ENCODE measurements at places on chromosomes 12 and 14.

DNA sequence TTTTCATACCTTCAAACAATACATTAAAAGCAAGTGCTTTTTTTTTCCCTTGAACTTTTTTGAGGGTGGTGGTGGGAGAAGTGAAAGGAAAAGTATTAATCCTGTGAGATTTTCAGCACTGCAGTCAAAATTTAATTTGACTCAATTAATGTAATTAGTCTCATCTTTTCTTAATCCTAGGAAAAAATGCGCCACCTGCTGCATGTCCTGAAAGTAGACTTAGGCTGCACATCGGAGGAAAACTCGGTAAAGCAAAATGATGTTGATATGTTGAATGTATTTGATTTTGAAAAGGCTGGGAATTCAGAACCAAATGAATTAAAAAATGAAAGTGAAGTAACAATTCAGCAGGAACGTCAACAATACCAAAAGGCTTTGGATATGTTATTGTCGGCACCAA is 52.2 kb downstream of the SPATA7 start:
- no peak for DNase-seq

DNA sequence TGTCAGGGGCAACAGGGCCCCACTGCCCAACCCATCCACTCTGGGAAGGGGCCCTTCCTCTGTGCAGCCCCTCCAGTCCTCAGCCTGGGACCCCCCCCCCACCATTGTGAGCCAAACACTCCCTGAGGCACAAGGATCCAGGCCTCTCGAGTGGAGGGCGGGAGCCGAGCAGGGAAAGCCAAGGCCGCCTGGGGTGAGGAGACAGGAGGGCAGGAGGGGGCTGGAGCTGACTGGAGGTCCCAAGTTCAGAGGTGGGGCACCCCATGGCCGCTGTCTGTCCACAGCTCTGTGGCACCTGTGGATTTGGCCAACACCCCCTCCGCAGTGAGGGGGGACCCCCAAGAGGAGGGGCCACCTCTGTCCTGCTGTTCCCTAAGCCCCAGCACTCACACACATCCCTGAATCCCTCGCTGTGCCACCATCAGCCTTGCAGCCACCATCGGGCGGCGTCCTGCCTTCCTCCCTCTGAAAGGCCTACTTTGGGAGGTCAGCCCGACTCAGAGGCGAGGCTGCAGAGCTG is 25.4 kb upstream of the C14orf180 start:
- DNase-seq, result no peak

GRCh38 chr14:100471441-100472093 is 115.7 kb downstream of the BEGAIN start:
- peak; percentile 88 for DNase-seq

DNA sequence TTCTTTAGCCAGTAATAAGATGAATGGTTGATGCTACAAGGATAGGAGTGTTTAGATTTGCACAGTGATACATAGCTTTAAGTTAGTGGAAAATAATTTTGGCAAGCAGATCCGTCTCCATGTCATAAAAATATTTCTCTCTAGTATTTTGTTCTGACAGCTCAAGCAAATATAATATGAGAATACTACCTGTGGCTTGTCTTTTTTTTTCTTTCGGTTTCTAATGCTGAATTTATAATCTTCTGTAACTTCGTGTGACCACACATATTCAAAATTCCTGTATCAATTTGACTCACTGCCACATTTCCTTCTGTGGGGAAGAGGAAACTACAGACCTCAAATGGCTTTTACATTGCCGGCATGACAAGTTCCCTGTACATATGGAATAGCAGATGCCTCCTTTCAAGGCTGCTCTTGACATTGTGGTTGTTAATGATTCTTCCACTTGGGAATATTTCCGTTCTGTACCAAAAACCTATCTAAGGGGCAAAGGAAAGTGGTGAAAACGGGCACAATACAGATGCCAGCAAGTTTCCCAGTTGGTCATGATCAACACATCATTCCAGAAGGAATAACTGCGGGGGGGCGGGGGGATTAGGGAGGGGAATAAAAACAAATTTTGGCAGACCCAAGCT is 103.6 kb upstream of the CCDC91 start:
- no peak for DNase-seq

- peak; percentile 68 for DNase-seq
Observed at GRCh38 chr12:12714276-12715021, 2.7 kb upstream of the CDKN1B start.

GRCh38 chr14:104390221-104390931 is 189.2 kb upstream of the C14orf180 start:
- DNase-seq, result no peak

DNA sequence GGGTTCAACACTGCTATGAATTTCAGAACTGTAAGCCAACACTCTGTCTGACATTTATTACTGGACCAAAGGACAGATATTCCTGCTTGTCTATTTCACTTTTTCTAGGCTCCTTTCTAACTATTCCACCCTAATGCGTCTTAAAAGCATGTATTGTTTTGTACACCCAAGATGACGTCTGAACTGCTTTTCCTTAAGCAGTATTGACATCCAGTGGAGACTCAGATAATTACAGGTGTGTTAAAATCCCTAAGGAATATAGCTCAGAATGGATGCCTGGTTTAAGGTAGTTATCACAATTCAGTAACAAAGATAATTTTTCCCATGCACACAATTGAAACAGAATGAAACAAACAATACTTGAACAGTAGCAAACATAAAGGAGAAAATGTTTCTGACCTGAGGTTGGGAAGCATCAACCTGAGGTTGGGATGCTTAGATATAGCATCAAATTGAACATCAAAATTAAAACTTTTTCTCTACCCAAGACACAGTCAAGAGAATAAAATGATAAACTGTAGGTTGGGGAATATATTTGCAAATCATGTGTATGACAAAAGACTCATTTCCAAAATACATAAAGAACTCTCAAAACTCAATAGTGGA is 93.7 kb upstream of the PTPRR start:
- DNase-seq, result peak; percentile 60

- DNase-seq, result peak; percentile 54
Observed at GRCh38 chr14:86532219-86532618, 1002.3 kb downstream of the FLRT2 start.

- DNase-seq, result no peak
Observed at GRCh38 chr14:53810221-53810620, 146.4 kb downstream of the BMP4 start.

GRCh38 chr14:94768521-94769390 is 1.2 kb downstream of the GSC start:
- no peak for DNase-seq

GRCh38 chr14:42149609-42150261 is 543.1 kb downstream of the LRFN5 start:
- DNase-seq, result no peak

DNA sequence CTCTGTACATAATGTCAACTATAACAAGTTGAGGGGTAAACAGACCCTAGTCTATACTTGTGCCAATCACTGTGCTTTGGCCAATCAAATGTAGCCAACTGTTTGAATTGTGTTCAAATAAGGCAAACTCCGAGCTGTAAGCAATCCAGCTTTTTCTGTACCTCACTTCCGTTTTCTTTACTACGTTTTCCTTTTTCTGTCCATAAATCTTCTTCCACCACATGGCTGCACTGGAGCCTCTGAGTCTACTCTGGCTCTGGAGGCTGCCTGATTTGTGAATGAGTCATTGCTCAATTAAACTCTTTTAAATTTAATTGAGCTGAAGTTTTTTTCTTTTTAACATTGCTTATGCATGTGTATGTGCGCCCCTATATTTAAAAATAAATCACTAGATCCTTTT is 29.7 kb downstream of the CLEC1A start:
- no peak for DNase-seq

- peak; percentile 79 for DNase-seq
Observed at GRCh38 chr12:52186118-52186840, 5.5 kb downstream of the KRT80 start.

DNA sequence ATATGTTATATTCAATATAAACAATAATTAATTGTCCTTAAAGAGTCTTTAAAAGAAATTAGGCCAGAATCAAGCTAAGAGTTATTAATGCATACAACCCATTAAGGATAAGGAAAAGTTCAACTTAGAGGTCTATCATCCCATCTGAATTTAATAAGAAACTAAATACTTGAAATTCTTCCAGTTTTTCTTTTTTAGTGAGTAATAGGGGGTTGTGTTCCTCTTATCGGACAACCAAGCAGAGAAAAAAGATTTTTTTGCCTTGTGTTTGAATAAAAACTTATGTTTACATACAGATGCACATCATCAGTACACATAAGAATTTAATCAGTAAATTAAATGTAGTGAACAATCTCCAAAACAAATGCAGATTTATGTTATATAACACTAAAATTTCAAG is 32.5 kb downstream of the PAWR start:
- DNase-seq, result no peak

- no peak for DNase-seq
Observed at GRCh38 chr14:25046301-25046943, 3.5 kb downstream of the STXBP6 start.

GRCh38 chr12:64237382-64237781 is 15.3 kb upstream of the KICS2 start:
- DNase-seq, result no peak

- DNase-seq, result no peak
Observed at GRCh38 chr14:39302124-39302810, 68.6 kb downstream of the MIA2 start.

DNA sequence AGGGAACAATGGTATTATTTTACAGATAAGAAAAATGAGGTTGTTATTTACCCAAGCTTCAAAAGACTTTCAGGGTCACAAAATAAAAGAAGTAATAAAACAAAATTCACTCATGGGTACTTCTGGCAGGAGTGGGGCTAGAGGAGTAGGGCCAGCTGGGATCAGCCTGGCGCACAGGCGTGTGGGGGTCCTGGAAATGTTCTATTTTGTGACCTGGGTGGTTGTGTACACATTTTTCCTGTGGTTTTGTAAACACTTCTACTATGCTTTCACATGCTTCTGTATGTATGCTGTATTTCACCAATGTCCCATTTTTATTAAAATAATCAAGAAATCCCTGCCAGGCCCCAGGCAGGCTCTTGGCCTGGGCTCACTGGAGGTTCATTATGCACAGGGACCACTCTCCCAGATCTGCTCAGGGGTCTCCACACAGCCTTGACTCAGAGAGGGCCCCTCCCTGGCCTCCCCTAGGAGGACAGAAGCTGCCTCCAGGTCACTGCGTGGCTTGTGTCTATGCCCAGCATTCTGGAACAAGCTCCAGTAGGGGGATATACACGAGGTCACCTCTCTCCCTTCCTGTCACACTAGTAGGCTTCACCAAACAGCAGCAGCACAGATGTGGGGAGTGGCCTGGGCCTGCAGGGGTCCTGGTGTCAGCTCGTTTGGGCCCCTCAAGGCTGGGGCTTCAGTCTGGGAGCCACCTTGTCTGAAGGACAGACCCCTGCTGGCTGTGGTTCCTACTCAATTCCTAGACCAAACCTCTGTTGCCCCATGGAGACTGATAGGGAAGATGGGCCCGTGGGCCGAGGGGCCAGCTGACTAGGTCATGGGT is 37.8 kb downstream of the ANAPC7 start:
- no peak for DNase-seq

- DNase-seq, result no peak
Observed at GRCh38 chr14:92599811-92600210, 86.2 kb downstream of the RIN3 start.

GRCh38 chr12:26323673-26324072 is 128.3 kb downstream of the SSPN start:
- no peak for DNase-seq

DNA sequence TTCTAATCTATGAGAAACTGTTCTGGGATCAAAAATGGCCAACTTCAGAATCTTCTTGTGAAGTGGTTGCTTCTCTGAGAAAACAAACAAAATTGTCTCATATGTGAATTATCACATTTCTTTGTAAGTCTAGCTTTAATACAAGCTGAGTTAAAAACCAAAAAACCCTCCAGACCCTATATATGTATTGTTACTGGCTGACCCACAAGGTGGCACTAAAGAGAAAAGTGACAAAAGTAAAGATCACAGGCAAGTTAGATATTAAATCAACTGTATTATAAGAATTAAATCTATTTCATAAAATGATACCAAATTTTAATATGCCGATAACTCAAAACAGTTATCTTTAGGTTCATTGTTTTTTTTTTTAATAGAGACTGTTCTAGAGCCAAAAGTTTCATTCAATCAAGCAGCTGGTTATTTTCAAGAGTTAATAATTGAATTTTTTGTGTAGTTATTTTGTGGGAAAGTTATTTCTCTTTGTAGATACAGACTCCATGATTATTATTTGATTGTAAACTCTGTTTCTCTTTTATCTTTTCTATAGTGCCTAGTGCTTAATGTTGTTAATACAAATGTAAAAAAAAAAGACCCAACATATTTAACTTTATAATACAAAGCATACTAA is 7.5 kb upstream of the TRHDE start:
- DNase-seq, result peak; percentile 5

- no peak for DNase-seq
Observed at GRCh38 chr14:74973003-74973653, 17.7 kb upstream of the PGF start.

- no peak for DNase-seq
Observed at GRCh38 chr14:24164518-24164991, 3.5 kb downstream of the IRF9 start.

DNA sequence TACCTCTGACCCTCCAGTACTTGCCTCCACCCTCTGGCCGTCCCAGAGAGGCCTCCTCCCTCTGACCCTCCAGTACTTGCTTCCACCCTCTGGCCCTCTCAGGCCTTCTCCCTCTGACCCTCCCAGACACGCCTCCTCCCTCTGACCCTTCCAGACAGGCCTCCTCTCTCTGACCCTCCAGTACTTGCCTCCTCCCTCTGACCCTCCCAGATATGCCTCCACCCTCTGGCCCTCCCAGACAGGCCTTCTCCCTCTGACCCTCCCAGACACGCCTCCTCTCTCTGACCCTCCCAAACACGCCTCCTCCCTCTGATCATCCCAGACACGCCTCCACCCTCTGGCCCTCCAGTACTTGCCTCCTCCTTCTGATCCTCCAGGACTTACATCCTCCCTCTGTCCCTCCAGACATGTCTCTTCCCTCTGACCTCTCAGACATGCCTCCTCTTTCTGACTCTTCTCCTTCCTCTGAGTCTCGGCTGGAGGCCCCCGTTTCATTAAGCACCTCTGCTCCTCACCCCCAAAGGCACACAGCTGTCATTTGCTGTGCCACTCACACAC is 71.9 kb downstream of the PHETA1 start:
- no peak for DNase-seq

- no peak for DNase-seq
Observed at GRCh38 chr12:47938594-47938993, 24.8 kb upstream of the TMEM106C start.

- DNase-seq, result no peak
Observed at GRCh38 chr12:66398931-66399910, 96.9 kb downstream of the HELB start.

- no peak for DNase-seq
Observed at GRCh38 chr14:101063121-101063520, 159.6 kb upstream of the RTL1 start.

DNA sequence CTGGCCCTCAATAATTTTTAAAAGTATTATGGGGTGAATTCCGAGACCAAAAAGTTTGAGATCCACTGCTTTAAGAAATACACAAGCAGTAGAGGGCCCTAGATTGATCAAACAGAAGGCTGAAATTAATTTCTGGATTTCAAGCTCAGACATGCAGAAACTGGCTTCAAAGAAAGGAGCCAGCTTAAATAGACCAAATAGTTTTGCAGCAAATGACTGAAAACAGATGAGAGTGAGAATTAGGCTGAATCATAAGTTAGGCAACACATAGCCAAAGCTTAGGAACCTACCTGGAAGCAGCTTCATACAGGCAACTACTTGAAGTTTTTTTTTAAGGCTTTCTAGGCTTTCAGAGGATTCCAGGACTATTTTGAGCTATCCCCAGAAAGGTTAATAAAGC is 12.4 kb downstream of the ATF7 start:
- no peak for DNase-seq

All from NCI-H345 (cell line).